Myometrial cell (primary cell): ENCODE measurements at places on chromosomes 12 and 14. TPM values are rescaled to one million over a fixed set of nuclear protein-coding genes. Genes with fewer than 3 reads are reported as not detected.

Gene APOF
- not detected in 2 replicates for total RNA-seq

Gene TCL1B
- total RNA-seq: not detected in 2 replicates

Gene VWF
- total RNA-seq: 0.29 and 0.35 TPM in 2 replicates

Gene TEP1
- 11.5 and 22.2 TPM in 2 replicates for total RNA-seq

Gene FSCB
- not detected in 2 replicates for total RNA-seq

Gene ETFBKMT
- total RNA-seq: 1.4 and 2.6 TPM in 2 replicates

Gene MIPOL1
- total RNA-seq: 1.7 and 3.7 TPM in 2 replicates

Gene L2HGDH
- 3.7 and 5.8 TPM in 2 replicates for total RNA-seq

Gene TBPL2
- total RNA-seq: not detected in 2 replicates

Gene PZP
- not detected in 2 replicates for total RNA-seq

Gene SERPINA9
- not detected in 2 replicates for total RNA-seq

Gene PRICKLE1
- 13.3 and 17.0 TPM in 2 replicates for total RNA-seq

Gene GOLGA5
- 35.2 and 55.8 TPM in 2 replicates for total RNA-seq

Gene SMCO3
- total RNA-seq: not detected in 2 replicates

Gene ASB2
- total RNA-seq: 0.58 TPM in 1 of 2 replicates, not detected in the other

Gene RHOJ
- not detected in 2 replicates for total RNA-seq

Gene NRL
- total RNA-seq: under 0.01 and 0.29 TPM in 2 replicates

Gene AEBP2
- 7.1 and 7.2 TPM in 2 replicates for total RNA-seq

Gene APEX1
- total RNA-seq: 204 and 223 TPM in 2 replicates

Gene OR4E2
- total RNA-seq: not detected in 2 replicates

Gene MYO1H
- not detected in 2 replicates for total RNA-seq

Gene CLEC1A
- total RNA-seq: not detected in 2 replicates

Gene NKX2-1
- total RNA-seq: not detected in 2 replicates
